ENCODE measurements at places on chromosomes 1 and 21.

DNA sequence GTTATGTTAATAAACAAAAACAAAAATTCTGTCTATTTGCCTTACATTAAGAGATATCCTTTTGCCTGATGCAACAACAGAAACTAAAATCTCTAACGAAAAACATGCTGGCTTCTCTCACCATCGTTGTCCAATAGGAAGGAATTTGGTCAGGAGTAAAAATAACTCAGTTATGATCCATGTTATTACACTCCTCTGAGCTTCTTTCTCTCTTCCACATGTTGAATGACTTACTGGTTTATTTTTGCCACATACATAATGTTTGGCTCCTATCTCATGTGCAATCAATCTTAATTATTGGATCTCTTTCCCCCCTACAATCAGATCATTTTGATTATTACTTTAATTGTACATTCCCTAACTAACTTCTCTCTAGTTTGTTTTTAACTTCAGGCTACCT lies 688.4 kb downstream of the USP25 start:
- DNase-seq, result no peak

GRCh38 chr21:15667010-15667409 lies 62.8 kb upstream of the USP25 start:
- DNase-seq, result no peak

DNA sequence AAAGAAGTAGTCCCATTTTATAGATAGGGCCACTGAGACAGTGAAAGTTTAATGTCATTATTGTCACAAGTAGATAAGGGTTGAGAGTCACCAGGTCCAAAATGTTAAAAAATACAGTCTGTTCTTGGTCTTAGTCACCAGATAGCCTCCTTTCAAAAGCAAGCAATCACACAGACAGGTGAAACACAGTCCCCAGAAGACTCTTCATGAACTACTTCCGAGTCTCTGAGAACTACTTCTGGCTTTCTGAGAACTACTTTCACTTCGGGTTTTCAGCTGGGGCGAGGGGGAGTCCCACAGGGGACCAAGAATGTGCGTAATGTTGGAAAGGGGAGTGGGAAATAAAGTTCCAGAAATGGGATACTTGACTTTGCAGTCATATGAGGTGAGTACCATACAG lies 143.2 kb downstream of the HHIPL2 start:
- no peak for DNase-seq

- DNase-seq, result no peak
Measured at GRCh38 chr1:6776895-6777294, 8.4 kb upstream of the CAMTA1 start.

GRCh38 chr1:27597516-27598294 lies 6.2 kb downstream of the AHDC1 start:
- no peak for DNase-seq

- DNase-seq, result no peak
Measured at GRCh38 chr1:101453844-101454243, 217.0 kb downstream of the S1PR1 start.

GRCh38 chr1:214952648-214953047 lies 129.9 kb upstream of the KCNK2 start:
- no peak for DNase-seq

Data from stimulated activated CD4-positive, alpha-beta T cell treated with anti-CD3 and anti-CD28 coated beads, Interleukin-12 subunit alpha, Interleukin-12 subunit beta, amount 100 ng/mL, for 4 hours (primary cell).